ENCODE measurements at places on chromosomes 5 and 9. TPM values are rescaled to one million over a fixed set of nuclear protein-coding genes. Genes with fewer than 3 reads are reported as not detected.

DNA sequence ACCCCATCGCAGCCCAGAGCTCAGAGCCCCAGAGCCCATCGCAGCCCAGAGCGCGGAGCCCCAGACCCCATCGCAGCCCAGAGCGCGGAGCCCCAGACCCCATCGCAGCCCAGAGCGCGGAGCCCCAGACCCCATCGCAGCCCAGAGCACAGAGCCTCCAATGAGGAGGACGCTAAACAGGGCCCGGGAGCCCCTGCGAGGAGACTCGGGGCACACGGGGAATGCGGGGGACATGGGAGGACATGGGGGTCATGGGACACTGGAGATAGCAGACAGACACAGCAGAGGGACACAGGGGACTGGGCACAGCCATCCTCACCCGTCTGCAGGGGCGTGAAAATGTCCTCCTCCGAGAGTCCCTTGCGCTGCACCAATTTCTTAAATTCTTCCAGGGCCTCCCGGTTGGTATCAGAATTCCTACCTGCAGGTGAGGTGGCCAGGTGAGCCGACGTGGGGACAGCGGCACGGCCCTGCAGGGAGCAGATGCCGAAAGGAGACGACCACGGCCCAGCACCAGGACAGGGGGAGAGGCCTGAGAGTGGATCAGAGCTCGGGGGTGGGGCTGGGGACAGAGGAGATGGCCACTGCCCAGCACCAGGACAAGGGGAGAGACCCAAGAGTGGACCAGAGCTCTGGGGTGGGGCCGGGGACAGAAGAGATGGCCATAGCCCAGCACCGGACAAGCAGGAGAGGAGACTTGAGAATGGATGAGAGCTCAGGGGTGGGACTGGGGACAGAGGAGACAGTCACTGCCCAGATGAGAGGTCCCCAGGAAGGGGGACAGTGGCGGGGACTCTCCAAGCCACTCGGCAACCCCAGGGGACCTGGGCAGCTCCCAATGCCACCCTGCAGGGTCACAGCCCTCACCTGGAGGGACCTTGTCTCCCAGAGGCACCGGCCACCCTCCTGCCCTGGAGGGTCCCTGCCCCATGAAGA, 2.8 kb downstream of the OBP2B start:
- H3K27me3 ChIP-seq = no peaks in the 10 kb centered on the region
- H3K4me1 ChIP-seq = no peaks in the 10 kb centered on the region
- no peak overlapping the region for H3K4me3 ChIP-seq
- no peaks in the 10 kb centered on the region for H3K36me3 ChIP-seq

Gene FBP1
- total RNA-seq = 27.3 TPM

- DNase-seq = peak; percentile 55
- H3K4me1 ChIP-seq = no peaks in the 10 kb centered on the region
- no peaks in the 10 kb centered on the region for H3K27me3 ChIP-seq
- H3K36me3 ChIP-seq = no peaks in the 10 kb centered on the region
- no peak overlapping the region for H3K27ac ChIP-seq
Measured at GRCh38 chr9:92035687-92036410, 79.4 kb downstream of the SPTLC1 start.

GRCh38 chr5:76083555-76084495, 642 bp downstream of the SV2C start:
- no peak overlapping the region for H3K27ac ChIP-seq
- no peaks in the 10 kb centered on the region for H3K36me3 ChIP-seq
- H3K4me1 ChIP-seq = no peaks in the 10 kb centered on the region
- DNase-seq = peak; percentile 54
- H3K4me3 ChIP-seq = no peak overlapping the region

GRCh38 chr9:1869843-1870242, 145.3 kb upstream of the SMARCA2 start:
- H3K27ac ChIP-seq = no peak overlapping the region
- H3K4me3 ChIP-seq = no peak overlapping the region
- peak; percentile 61 for DNase-seq
- H3K36me3 ChIP-seq = no peaks in the 10 kb centered on the region

GRCh38 chr5:78696637-78697036, 48.1 kb upstream of the LHFPL2 start:
- no peak overlapping the region for H3K4me3 ChIP-seq
- no peaks in the 10 kb centered on the region for H3K27me3 ChIP-seq
- H3K4me1 ChIP-seq = no peaks in the 10 kb centered on the region
- H3K27ac ChIP-seq = no peak overlapping the region
- no peak for DNase-seq

- H3K27ac ChIP-seq = no peak overlapping the region
- H3K4me3 ChIP-seq = no peak overlapping the region
- H3K36me3 ChIP-seq = no peaks in the 10 kb centered on the region
- DNase-seq = no peak
Measured at GRCh38 chr9:138010861-138011260, 133.3 kb downstream of the CACNA1B start.

DNA sequence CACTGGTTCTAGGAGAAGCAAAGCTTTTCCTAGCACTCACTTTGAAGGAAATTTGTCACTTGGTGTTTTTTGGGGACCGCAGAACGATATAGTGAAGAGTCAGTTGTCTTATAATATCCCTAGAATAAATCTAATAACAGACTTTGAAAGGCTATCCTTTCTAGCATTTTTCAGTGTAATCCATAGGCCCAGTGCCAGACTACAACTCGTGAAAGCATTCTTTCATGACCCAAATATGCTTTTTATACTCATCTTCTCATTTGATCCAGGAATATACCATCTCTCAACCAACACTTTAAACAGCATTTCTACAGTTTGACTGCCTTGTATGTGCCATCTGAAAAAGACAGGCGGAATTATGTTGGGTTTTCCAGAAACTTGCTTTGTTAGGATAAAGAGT, 104.0 kb downstream of the ERCC6L2 start:
- H3K27me3 ChIP-seq = no peaks in the 10 kb centered on the region
- H3K36me3 ChIP-seq = no peaks in the 10 kb centered on the region
- DNase-seq = no peak
- H3K27ac ChIP-seq = no peak overlapping the region
- H3K4me3 ChIP-seq = no peak overlapping the region

DNA sequence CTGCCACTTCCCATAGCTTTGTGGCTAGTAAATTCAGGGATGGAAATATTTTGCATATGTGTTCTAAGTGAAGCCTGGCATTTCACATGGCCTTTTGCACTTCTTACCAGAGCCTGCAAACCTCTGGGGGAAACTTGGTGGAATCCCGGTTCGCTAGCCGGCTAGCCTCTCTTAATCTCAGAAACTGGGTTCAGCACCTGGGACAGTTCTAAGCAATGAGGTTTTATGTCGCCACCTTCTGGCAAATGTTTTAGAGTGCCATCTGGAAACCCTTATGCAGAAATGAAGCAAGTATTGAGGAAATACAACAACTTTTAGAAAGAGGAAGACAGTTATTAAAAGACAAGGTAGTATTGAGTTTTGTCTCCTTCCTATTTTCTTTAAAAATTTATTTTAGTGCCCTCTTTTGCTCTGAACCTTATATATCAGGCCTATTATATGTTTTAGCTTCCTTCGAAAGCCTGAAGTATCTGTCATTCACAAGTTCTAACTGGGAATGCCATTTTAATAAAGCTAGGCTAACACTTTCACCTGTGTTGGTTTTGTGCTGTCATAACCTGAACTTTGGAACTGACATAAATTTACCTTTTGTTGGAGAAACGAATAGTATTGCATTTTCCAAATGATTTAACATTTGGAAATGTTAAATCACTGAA, 963 bp upstream of the HTR1A start:
- H3K27ac ChIP-seq = no peak overlapping the region
- H3K27me3 ChIP-seq = peaks cover 22% of the 10 kb centered on the region
- H3K4me1 ChIP-seq = no peaks in the 10 kb centered on the region
- no peak overlapping the region for H3K4me3 ChIP-seq
- no peak for DNase-seq

Gene FOXE1
- total RNA-seq = 2.2 TPM

Gene TLR4
- 33.4 TPM for total RNA-seq

GRCh38 chr5:176719113-176719739, 71.9 kb downstream of the TSPAN17 start:
- no peaks in the 10 kb centered on the region for H3K36me3 ChIP-seq
- no peak overlapping the region for H3K27ac ChIP-seq
- H3K27me3 ChIP-seq = no peaks in the 10 kb centered on the region
- no peak overlapping the region for H3K4me3 ChIP-seq
- no peaks in the 10 kb centered on the region for H3K4me1 ChIP-seq

DNA sequence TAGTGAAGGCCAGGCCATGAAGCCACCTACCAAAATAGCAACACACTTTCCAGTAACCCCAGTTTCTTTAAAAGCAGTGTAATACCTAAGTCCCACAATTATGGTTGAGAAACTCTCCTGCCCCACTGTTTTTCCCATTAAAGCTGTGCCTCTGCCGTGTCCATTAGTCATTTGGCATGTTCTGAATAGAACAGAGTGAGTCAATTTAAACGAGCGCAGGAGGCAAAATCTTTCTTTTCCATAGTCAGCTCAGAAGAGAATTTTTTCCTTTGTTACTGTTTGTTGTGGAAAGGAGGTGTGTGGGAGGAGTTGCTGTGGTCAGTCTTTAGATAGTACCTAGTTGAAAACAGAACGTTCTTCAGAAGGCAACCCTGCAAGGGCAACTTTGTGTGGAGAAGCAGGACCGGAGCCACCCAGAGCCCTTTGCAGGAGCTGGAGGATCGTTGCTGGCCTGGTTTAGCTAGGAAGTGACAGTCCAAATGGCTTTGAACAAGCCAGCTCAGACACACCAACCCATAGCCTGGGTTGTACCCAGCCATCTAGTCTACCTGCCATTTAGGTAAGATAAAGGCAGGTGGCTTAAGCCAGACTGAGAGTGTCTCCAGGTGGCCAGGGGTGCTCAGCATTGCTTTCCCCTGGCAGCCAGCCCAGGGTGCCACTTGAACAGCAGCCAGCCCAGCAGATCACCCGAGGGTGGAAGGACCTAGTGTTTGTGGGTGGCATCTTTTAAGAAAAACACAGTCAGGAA, 30.4 kb downstream of the GADD45G start:
- DNase-seq = peak; percentile 80
- H3K27ac ChIP-seq = no peak overlapping the region
- no peak overlapping the region for H3K4me3 ChIP-seq
- H3K4me1 ChIP-seq = no peaks in the 10 kb centered on the region
